Erythroblast (primary cell): ENCODE measurements at places on chromosomes 7 and 10.
A peak's percentile ranks its signal among the peaks of the same experiment; 100 is the strongest.

DNA sequence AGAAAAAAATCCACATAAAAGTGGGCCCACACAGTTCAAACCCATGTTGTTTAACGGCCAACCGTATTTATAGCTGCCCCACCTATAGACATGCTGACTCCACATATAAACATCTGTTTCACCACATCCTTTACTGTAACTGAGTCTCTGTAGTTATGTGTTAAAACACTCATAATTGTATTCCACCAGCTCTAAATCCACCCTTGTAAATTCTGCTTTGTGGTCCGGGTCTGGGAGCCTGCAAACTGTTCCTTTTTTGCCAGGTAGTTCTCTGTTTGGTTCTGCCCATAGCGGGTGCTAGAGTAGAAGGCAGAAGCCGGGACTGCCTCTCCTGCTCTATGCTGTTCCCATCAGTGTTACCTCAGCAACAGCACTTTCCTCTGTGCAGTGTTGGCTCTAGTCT is 20.2 kb upstream of the FHIP2A start:
- no peak for DNase-seq

DNA sequence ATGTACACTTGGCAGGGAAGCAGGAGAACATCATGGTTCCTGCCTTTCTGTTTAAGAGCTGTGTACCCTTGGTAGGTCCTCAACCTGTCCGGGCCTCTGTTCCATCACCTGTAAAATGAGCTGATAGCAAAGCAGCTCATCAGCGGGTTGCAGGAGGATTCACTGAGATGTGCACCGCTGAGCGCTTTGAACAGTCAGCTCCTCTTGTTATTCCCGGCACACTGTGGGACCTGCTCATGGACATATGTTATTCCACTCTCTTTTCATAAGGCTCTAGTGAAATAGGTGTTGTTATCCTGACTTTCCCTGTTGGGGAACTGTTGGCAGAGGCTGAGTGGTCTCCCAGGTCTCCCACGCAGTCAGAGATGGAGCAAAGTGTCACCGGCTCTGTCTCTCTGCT is 497.5 kb upstream of the ZMIZ1 start:
- no peak for DNase-seq

- DNase-seq = no peak
Measured at GRCh38 chr7:17153536-17153935, 144.9 kb upstream of the AHR start.

GRCh38 chr10:48552946-48553564 is 51.8 kb downstream of the ARHGAP22 start:
- no peak for DNase-seq

DNA sequence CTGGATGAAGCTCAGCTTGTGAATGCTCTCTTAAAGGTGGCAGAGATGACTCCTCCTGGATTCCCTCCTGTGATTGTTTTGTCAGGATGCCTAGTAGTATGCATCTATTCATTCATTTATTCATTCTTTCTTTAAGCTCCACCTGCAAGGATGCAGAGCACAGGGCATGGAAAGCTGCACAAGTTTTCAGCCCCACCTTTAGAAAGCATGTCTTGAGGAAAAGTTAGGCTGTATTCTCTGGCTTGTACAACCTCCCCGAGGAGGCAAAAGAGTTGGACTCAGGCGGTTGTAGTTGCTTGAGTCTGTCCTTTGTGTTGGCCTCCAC is 22.4 kb downstream of the ARID5B start:
- no peak for DNase-seq

DNA sequence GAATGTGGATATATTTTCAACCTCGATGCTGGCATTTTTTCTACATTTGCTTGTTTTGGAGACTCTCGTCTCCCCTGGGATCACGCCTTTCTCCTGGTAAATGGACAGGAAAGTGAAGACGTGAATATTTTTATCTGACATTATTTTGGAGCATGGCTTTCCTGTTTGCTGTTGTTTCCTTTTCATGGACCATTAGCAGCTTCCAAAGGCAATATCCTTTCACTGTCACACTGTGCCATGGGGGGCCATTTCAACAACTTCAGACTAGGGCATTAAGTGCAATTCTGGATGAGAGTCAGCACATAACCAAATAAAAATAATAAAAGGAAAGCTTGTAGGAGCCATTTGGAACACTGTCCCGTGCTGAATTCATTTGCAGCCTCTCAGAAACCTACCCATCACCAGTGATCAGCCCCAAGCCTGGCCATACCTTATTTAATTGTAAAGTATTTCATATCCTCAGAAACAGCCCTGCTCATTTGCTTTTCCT is 75.9 kb upstream of the NEUROD6 start:
- DNase-seq = no peak

- DNase-seq = peak; percentile 70
Measured at GRCh38 chr10:97037365-97038361, 148.1 kb downstream of the SLIT1 start.
